ENCODE measurements at places on chromosomes 3 and 15.

- DNase-seq, result no peak
Measured at GRCh38 chr3:98906230-98906629, 4.7 kb upstream of the DCBLD2 start.

DNA sequence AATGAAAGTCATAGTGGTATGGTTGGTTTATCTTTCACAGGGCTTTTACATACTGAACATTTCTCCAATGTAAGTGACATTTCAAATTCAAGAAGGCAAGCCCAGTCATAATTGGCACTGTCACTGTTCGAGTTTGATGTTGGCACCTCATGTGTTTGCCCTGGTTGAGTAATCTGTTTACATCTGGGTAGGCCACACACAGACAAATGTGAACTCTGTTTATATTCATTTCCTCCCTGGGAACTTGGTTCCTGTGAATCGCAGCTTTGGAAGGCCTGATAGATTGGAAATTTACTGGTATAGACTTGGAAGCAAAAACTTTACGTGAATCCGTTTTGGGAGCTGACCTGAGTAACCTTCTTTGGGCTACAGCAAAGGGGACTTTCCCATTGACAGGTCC, 395.2 kb upstream of the AZI2 start:
- no peak for DNase-seq

GRCh38 chr15:75693501-75694240, 19.0 kb downstream of the CSPG4 start:
- DNase-seq, result no peak

DNA sequence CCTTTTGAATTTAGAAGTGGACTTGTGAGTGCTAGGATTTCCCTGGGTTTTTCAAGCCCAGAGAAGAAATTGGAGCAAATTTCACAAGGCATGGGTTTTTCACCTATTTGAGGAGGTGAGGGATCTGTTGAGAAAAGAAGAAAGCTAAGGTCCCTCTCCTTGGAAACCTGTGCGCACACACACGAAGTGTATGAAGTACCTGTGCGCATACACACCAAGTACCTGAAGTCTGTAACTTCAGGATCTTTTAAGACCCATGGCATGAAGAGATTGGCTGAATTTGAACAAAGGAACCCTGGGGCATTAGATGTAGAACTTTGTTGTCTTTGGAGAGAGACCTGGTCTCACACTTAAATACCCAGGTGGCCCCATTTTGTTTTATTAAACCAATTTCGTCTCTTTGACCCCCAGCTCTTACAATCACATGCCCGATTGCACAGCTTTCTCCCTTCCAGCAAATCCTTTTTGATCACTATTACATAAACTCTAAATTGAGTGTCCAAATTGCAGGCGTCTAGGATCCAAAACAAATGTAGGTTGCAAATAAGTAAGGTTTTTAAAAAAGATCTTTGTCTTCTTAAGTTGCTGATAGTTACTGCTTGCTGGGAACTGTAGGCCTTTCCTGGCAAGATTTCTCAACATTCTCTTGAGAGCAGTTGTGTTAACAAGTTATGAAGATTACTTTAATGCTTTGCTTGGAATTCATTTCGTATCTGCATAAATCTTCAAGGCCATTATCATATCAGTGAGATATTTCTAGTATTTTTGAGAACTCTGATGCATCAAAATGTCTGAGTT, 64.3 kb downstream of the CMTM8 start:
- no peak for DNase-seq

DNA sequence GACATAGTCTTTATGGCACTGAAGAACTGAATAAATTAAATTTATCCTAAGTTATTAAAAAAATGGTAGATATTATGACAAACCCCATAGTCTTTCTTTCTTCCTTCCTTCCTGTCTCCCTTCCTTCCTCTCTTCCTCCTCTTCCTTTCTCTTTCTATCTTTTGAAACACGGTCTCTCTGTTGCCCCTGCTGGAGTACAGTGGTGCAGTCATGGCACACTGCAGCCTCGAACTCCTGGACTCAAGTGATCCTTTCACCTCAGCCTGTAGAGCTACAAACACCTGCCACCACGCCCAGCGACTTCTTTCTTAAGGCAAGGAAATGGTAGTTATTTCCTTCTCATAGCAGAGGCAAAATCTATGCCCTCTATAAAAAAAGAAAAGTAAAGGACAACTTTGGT, 354.6 kb downstream of the GAP43 start:
- no peak for DNase-seq

- no peak for DNase-seq
Measured at GRCh38 chr3:165185707-165186327, 10.4 kb downstream of the SLITRK3 start.

DNA sequence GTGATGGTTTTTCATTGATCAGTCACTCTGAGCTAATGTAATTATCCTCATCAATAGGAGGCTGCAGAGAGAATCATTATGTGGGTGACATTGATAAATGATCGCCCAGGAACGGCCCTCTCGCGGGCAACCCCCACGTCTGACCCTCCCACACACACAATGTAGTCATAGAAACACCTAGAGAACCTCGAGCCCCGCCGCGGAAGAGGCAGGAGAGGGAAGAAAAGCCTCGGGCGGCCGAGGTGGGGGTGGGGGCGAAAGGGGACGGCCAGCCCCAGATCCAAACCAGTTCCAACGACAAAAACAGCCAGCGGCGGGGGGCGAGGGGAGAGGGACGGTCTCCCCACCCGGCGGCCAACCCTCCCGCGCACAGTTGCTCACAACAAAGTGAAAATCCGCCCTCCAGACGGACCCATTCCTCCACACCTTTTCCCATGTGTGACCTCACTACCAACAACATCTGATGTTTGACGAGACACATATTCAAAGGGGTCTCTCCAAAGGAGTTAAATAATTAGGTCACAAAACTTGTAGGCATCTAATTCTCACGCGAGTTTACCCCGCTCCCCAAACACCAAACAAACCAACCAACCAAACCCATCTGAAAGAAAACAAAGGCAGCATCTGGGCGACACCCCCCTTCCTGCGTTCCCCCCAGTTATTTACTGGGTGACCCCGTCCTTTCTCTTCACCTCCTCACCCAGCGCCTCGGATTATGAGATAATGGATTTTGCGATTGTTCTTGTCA, 213.0 kb downstream of the MEIS2 start:
- DNase-seq, result no peak

DNA sequence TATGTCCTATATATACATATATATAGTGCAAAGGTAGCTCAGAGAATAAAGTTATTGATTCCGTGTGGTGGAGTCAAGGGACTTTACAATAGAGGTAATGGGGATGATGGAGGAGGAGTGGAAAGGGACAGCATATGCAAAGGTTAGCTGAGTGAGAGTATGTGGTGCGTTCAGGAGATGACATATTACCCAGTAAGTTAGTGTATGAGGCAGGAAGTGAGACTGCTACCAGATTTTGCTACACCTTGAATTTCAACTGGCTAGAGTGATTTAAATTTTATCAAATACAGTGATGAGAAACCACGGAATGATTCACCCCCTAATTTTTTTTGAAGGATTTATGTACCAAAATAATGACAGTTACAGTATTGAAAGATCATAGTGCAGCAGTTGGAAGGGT, 2.8 kb downstream of the ACTL6A start:
- DNase-seq, result no peak

DNA sequence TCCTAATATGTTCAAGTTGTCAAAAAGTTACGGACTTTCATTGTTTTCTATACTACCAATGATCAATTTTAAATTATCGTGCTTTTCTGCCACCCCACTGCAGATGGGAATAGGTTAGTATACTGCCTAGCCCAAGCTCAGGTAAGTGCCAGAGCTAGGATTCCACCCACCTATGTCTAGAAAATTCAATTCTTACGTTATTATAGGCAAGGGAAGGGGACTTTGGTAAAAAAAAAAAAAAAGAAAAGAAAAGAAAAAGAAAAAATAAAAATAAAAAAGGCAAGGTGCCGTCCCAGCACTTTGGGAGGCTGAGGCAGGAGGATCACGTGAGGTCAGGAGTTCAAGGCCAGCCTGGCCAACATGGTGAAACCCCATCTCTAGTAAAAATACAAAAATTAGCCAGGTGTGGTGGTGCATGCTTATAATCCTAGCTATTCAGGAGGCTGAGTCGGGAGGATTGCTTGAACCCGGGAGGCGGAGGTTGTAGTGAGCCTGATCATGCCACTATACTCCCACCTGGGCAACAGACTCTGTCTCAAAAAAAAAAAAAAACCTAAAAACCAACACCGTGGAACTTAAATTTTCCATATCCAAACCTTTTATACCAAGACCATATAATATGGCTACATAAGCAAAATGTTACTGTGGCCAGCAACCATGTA, 1.3 kb downstream of the RPL22L1 start:
- no peak for DNase-seq

DNA sequence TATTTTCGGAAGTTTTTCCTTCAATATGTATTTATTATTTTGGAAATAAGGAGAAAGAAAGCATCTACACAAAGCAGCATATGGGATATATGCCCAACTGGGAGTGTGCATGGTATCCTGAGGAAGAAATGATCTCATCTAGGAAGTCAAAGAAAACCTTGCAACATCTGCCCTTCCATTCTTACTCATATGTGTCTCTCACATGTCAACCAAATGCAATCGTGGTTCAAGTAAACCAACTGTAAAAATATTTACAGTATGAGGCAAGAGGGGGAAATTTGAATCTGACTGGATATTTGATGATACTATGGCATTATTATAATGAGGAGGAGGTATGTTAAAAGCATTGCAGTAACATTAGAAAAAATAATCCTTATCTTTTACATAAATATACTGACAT, 3.2 kb upstream of the SCG3 start:
- no peak for DNase-seq

DNA sequence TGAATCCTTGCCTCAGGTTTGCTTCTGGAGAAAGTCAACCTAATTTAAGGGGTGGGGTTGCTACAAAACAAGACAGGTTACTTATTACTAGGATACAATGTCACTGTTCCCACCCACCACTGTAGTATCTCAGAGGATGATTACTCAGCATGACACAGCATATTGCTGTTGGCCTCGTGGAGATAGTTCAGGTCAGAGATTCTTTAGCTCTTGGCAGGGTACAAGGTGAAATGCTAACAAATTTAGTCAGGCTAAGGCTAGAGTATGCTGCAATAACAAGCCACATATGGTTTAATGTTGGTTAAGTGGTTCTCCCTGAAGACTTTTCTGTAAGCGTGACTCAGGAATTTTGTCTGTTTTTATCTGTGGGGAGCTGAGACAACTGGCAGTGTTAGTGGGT, 161.8 kb downstream of the EDEM1 start:
- DNase-seq, result no peak

GRCh38 chr3:133042778-133043177, 4.6 kb downstream of the TMEM108 start:
- no peak for DNase-seq

DNA sequence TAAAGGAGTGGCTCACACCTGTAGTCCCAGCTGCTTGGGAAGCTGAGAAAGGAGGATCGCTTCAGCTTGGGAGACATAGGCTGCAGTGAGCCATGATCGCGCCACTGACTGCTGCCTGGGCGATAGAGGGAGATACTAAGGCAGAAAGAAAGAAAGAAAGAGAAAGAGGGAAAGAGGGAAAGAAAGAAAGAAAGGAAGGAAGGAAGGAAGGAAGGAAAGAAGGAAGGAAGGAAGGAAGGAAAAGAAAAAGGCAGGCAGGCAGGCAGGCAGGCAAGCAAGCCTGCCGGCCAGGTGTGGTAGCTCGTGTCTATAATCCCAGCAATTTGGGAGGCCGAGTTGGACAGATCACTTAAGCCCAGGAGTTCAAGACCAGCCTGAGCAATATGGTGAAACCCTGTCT, 15.3 kb downstream of the SLC28A1 start:
- no peak for DNase-seq

GRCh38 chr3:172824229-172824628, 73.7 kb downstream of the ECT2 start:
- DNase-seq, result no peak

DNA sequence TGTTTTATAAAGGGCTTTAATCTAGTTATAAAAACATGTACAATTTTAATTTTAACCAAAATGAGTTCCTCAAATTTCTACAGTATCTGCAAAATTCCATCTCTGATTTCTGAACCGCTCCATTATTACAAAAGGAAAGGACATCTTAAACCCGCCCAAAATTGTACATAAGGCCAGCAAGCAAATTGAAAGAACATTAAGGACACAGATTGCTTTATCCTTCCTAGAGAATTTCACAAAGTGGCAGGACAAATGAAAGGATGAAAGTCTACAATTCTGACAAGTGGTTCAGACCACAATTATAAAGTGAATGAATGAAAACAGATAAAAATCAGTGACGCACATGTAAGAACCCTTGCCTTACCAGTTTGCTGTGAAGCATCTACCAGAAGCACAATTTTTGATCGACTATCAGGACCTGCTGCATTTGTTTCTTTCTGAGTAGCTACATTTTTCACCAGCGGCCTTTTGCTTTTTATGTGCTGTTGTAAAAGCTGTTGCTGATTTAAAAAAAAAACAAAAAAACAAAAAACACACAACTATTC, 13.6 kb downstream of the SECISBP2L start:
- DNase-seq, result no peak

GRCh38 chr3:72529081-72529480, 319.2 kb downstream of the SHQ1 start:
- DNase-seq, result no peak

GRCh38 chr3:32844914-32845313, 27.1 kb downstream of the TRIM71 start:
- no peak for DNase-seq

GRCh38 chr15:101004986-101005747, 86.0 kb downstream of the LRRK1 start:
- DNase-seq, result no peak

Data from CD4-positive, alpha-beta T cell treated with Interleukin-6 at 100 ng/mL for 8 hours (primary cell).